T-cell (primary cell): ENCODE measurements at places on chromosomes 2 and 18. TPM values are rescaled to one million over a fixed set of nuclear protein-coding genes. Genes with fewer than 3 reads are reported as not detected.

DNA sequence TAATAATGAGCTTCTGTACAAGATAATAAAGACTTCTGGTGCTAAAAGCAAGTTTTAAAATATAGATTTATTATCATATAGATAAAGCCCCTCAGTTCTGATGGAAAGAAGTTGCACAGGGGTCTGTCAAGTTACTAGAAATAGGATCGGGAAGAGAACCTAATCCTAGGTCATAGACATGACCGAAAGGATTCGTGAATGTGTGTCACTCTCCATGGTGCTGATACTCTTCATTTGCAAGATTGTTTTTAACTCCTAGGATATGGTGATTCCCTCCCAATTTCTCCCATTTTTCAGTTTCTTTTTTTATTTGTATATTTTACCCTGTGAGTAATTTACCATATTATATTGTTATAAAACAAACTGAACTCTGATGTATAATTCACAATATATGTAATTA lies 58.9 kb upstream of the CTNNA2 start:
- DNase-seq = no peak

DNA sequence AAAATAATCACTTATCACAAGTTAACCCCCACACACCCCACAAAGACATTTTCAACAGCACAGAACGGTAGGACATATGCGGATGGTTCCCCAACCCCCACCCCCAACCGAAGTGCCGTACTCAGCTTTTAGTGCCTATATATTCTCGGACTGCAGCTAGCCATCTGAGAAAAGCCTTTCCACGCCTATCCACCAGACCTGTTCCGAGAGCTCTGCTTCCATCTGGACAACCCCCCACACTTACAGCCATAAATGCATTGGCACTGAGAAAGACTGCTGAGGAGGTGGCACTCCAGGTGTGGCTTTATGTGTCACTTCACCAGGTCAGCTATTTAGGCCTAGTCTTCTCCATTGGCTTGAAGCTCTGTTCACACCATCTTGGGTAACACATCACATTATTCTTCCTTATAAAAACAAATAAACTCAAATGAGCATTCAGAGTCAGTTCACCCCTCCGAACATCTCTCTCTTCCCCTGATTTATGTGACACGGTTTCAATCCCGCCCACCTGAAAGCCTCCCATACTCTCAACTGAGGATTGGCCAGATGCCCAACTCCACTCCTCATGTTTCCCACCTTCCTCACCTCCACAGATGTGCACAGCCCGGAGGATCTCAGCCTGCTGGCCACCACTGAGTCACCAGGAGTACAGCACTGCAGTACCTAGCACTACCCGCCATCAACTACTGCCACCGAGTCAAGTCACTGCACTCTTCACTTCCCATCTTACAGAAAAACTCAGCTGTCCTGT lies 127.4 kb downstream of the CACNB4 start:
- no peak for DNase-seq

The INHA gene
- not detected for total RNA-seq

DNA sequence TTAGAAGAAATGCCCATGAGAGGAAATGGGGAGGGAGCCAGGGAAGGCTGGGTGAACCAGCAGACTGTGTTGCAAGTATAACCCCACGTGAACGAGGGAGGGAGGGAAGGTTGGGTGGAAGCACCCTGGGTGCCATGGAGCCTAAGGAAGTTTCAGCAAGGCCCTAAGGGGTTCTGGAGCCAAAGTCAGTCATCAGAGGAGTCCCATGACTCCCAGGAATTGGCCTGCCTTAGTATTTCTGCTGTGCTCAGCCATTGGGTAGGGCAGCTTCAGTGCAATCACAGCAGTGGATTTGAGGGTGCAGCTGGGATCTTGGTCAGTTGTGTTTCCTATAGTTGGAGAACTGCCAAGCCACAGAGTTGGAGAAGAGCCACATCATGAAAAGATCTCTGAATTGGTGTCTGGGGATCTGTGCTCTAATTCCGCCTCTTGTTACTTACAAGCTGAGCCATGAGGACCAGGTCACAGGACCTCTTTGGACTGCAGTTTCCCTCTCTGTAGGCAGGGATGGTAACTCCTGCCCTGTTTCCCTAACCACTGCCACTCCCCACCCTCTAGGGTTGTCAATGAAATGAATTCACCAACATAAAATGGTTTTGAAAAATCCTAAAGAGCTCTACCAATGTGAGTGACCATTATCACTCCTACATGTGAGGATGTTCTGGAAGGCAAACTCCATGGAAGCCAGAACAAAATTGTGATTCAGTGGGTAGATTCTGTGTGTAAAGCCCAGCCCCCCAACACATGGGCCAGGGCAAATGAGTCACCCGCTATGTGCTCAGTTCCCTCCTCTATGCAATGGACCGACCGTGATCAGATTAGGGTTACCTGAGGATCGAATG lies 108.9 kb downstream of the CLIP4 start:
- DNase-seq = no peak

DNA sequence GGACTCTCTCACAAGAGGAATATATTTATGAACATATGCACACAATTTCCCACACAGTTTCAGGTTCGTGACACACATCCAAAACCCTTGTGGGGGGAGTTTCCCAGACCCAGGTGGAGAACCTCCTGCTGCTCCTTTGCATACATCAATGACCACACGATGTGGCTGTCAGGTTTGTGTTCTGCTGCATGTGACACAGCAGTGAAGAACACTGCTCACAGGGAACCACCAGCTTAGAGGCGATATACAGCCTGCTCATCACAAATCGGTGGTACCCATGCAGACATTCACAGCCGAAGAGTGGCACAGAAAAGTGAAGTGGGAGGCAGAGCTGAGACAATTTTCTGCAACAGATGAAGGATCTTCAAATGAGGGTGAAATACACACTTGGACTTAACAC lies 175.6 kb upstream of the ZFP36L2 start:
- no peak for DNase-seq

The CFAP65 gene
- total RNA-seq = not detected

The SPR gene
- total RNA-seq = 0.58 TPM

GRCh38 chr2:11527001-11527400 lies 6.8 kb upstream of the GREB1 start:
- no peak for DNase-seq

DNA sequence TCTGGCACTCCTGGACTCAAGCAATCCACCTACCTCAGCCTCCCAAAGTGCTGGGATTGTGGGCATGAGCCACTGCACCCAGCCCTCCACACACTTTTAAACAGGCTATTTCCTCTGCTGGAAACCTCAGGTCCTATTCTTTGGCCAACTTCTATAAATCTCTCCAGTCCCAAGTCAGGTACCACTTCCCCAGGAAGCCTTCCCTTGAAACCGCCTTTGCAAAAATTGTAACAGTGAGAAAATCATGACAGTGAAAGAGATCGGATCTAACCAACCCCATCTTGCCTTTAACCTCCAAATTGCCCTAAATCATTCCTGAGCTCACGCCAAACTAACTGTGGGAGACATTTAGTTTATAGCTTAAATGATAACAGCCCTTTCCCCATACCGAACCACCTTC lies 67.3 kb upstream of the CABLES1 start:
- DNase-seq = no peak

DNA sequence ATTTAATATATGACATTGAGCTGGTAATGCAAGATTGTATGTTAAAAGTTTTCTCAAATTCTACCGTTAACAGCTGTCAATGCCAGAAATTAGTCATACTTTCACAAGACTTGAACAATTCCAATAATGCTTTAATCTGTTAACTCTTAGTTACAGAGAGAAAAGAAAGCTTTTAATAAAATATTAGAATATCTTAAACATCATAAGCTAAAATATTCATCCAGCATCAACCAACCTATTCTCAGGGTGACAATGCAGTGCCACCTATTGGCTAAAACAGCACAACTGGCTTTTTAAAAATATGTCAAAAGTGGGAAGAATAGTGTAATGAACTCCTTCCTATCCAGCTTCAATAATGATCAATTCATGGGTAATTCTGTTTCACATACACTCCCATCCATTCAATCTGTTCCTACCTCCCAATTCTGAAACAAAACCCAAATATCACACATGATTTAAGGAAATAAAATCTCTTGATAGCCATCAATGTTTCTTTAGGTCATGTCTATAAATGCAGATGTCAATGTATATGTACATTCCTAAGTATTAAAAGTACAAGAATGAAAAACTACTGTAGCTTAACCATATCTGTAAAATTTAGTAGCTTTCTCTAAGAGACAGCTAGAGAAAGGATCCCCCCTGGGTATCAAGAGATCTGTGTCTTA lies 79.8 kb upstream of the CCDC141 start:
- no peak for DNase-seq

DNA sequence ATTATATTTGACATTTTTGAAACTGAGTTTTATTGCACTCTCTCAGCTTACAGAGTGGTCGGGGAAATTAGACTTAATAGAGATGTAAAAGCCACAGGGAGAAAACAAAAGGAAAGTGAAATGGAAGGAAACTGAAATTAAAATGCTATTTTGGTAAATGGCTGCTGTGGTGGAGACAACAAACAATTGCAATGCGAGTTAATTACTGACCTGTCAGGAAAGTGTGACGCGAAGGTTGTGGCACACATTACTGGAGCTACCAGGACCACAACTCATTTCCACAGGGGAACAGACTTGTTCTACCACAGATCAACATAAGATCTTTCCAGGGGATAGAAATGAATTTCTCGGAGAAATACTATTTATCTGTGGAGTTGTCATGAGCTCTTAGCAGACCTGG lies 19.5 kb downstream of the ARHGAP15 start:
- no peak for DNase-seq

- DNase-seq = no peak
These were observed 88.0 kb upstream of the ZCCHC2 start for GRCh38 chr18:62434798-62435197.

The MC2R gene
- total RNA-seq = not detected

- DNase-seq = no peak
These were observed 5.8 kb upstream of the ARL5A start for GRCh38 chr2:151833984-151834383.

The FRZB gene
- 0.06 TPM for total RNA-seq

The BOD1L2 gene
- total RNA-seq = not detected

The MXD1 gene
- 19.9 TPM for total RNA-seq

DNA sequence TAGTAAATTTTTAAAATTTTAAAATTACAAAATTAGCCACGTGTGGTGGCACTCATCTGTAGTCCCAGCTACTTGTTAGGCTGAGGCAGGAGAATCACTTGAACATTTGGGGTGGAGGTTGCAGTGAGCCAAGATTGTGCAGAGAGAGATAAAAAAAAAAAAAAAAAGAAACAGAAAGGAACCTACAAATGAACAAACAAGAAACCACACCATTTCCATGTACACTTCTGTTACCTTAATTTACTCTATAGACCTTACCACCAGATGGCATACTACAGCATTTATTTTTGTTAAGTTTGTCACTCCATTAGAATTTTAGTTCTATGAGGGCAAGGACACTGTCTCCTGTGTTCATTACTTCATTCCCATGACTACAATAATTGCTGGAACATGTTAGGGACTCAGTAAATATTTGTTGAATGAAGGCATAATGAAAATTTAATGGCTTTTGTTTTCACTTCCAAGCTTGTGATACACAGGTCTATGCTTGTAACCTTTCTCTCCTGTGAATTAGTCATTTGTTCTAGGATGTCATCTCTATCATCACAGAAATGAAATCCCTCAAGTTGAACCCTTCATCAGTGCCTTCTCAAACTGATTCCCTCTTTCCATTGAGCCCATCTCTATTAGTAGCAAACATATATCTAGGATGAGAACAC lies 76.0 kb downstream of the ARHGAP15 start:
- no peak for DNase-seq

- DNase-seq = no peak
These were observed 51.3 kb downstream of the ANKMY1 start for GRCh38 chr2:240506406-240507059.

DNA sequence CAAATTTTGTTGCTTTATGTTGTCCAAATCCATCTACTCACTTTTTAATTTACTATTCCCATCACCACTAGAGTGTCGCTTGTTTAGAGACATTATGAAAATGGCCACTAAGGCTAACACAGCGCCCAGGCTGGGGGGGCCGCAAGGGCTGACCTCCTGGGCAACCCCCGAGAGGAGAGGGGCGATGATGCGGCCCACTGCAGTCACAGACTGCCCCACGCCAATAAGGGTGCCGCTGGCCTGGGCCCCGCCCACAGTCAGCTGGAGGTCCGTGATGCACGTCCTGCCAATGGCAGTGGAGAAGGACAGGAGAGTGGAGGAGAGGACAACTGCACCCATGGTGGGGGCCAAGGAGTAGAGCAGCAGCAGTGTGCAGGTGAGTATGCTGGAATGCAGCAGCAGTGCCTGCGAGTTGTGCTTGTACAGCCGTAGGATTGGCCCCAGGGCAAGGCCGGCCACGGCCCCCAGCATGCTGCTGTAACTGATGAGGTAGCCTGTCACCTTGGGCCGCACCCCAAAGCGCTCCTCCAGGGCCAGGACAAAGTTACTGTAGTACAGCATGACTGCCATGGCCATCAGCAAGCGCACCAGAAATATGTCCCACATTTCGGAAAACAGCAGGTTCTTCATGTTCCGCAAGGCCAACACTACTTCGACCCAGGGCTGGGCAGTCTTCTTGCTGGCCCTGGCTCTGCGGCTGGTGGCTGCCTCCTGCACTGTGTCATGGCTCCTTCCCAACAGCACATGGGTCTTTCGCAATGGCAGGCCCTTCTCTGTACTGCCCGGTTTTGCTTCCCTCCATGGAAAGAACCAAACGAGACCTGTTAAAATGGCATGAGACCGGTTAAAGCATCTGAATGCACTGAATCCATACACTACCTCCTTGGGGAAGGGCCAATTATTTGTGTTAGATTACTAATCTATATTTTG lies 43.2 kb upstream of the TMEM182 start:
- no peak for DNase-seq

- DNase-seq = no peak
These were observed 119.8 kb downstream of the PLB1 start for GRCh38 chr2:28615706-28616105.

GRCh38 chr2:54404270-54404669 lies 51.9 kb upstream of the SPTBN1 start:
- no peak for DNase-seq

DNA sequence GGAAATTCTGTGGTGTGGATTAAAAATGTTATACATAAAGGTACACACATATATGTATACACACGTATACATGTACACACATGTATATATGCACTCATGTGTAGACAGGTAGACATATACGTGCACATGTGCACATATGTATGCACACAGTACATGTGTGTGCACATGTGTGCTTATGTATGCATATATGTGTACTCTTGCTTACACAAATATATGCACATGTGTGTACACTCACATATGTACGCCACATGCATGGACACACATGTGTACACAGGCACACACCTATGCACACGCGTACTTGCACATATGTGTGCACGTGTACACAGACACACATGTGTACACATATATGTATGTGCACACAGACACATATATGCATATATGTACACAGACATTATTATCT lies 142.8 kb upstream of the SALL3 start:
- no peak for DNase-seq

DNA sequence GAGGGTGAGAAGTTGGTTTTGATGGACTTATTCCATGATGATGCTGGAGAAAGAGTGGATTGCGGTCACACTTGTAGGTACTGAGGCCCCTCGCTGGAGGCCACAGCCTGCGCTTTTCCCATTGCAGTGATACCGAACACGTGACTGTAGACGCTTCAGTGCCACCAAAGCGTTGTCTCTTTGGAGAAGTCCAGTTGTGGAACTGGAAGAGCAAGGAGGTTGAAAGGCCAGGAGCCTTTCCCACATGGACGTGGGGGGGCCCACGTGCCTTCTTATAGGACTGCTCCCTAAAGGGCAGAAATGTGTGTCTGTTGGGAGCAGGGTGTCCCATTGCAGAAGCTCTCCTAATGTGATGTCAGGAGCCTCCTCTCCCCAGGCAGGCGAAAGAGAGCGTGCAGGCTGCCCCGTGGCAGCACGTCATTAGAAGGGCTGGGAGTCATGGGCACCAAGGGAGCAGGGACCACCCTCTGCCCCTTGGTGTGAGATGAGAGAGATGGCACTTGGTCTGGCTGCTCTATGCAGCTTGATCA lies 31.5 kb downstream of the LPIN1 start:
- DNase-seq = no peak

The SLC16A14 gene
- total RNA-seq = 0.33 TPM
